ENCODE measurements at places on chromosomes 6 and 20.
A peak's percentile ranks its signal among the peaks of the same experiment; 100 is the strongest.

DNA sequence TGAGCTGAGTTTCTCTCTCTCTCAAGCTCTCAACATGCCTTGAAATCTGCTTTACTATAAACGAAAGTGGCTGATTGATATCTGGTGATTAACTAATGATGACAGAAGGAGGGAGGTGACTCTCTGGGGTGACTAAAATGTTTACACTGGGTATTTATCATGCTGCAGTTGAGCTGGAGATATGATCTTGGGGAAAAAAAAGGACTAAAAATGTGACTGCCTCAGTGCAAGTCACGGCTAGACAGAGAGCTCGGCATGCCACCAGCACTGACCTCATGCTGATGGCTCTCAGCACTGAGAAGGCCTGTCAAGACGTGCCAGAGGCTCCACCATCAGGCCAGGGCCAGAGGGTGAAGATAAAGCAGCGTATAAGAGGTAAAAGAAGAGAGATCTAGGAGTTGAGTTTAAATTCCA is 103.1 kb upstream of the SPACA1 start:
- H3K4me3 ChIP-seq: no peak overlapping the region
- no peak overlapping the region for H3K27ac ChIP-seq
- DNase-seq: no peak
- H3K4me1 ChIP-seq: no peaks in the 10 kb centered on the region
- no peaks in the 10 kb centered on the region for H3K36me3 ChIP-seq
- peaks cover 3% of the 10 kb centered on the region for H3K27me3 ChIP-seq

DNA sequence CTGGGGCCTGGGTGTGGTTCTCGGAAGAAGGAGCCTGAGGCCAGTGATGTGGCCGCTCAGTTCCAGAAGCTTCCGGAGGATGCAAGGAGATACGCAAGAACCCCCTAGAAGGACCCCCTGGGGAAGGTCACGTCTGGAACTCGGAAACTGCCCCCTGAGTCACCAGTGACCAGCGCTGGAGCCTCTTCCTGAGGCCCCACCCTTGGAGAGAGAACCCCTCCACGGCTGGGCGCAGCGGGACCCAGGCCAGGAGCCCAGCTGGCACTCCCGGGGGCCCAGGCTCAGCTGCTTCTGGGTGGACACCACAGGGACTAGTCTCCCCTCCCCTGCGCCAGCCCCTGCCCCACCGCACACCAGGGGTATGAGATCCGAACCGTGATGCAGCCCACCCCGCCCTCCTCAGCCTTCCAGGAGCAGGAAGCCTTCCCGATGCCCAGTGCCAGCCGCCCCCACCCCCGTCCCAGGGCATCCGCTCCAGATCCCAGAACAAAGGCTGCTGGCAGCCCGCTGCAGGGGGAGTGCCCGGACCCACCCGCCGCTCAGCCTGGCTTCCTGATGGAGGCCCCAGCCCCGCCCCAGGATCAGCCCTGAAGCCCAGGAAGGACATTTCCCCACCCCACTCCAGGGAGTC is 7.5 kb downstream of the LAMA5 start:
- no peak for DNase-seq
- H3K36me3 ChIP-seq: no peaks in the 10 kb centered on the region
- no peaks in the 10 kb centered on the region for H3K4me1 ChIP-seq
- H3K27me3 ChIP-seq: peaks cover 2% of the 10 kb centered on the region

DNA sequence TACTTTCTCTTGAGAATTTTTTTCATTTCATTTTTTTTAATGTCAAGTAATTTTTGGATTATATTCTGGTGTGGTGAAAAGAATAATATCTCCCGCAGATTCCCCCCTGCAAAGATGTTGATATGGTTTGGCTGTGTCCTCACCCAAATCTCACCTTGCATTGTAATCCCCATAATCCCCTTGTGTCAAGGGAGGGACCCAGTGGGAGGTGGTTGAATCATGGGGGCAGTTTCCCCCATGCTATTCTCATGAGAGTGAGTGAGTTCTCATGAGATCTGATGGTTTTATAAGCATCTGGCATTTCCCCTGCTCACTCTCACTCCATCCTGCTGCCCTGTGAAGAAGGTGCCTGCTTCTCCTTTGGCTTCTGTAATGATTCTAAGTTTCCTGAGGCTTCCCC is 58.7 kb upstream of the PMEPA1 start:
- H3K27ac ChIP-seq: no peak overlapping the region
- no peaks in the 10 kb centered on the region for H3K36me3 ChIP-seq
- DNase-seq: no peak
- no peaks in the 10 kb centered on the region for H3K4me1 ChIP-seq

- no peaks in the 10 kb centered on the region for H3K36me3 ChIP-seq
- no peaks in the 10 kb centered on the region for H3K4me1 ChIP-seq
- no peak overlapping the region for H3K4me3 ChIP-seq
- H3K27me3 ChIP-seq: peaks cover 4% of the 10 kb centered on the region
- H3K27ac ChIP-seq: no peak overlapping the region
These were observed 10.2 kb upstream of the TGM3 start for GRCh38 chr20:2285613-2286012.

DNA sequence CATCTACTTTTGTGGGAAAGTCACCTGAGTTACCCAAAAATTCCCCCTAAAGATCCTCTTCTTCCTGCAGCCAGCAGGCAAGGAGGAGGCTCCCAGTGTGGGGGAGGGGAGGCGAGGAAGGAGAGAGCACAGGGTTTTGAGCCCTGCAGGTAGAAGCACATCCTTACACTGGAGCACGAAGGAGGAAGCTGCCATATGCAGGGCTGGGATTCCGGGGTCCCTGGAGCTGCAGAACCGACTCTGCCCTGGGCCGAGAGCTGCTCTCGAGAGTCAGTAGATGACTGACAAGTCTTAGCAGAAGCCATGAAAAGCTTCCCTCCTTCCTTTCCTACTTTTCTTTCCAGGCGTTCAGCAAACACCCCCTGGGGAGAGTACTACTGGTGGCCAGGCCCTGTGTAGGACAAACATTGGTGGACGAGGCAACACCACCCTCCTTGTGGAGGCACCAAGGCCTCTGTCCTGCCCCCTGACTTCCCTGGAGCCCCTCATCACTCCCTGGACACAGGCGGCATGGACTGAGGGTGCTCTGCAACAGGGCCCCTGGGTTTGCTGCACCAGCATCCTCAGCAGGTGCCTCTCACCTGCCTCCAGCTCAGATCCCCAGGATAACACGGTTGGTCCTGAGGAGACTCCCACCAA is 211.7 kb upstream of the CST7 start:
- H3K36me3 ChIP-seq: no peaks in the 10 kb centered on the region
- no peak overlapping the region for H3K4me3 ChIP-seq
- peaks cover 2% of the 10 kb centered on the region for H3K27me3 ChIP-seq

GRCh38 chr20:59121714-59122565 is 41.7 kb upstream of the ZNF831 start:
- peaks cover 6% of the 10 kb centered on the region for H3K36me3 ChIP-seq
- no peak for DNase-seq
- peaks cover 61% of the 10 kb centered on the region for H3K4me1 ChIP-seq
- peak overlapping the region; percentile 98 for H3K27ac ChIP-seq

All from activated T-helper 1 cell treated with anti-CD3 and anti-CD28 coated beads, Interleukin-12 subunit alpha, Interleukin-12 subunit beta, Interleukin-2, Interleukin-4 antibody, amounts not matched to agents 30 ng/mL and 10 ng/mL and 1 ng/mL, durations not matched to agents 14 hours and 24 hours and 36 hours (primary cell).